Fibroblast of mammary gland (primary cell): ENCODE measurements at places on chromosomes 13 and 19.

GRCh38 chr19:4016486-4016885 lies 8.9 kb downstream of the PIAS4 start:
- no peak for DNase-seq

DNA sequence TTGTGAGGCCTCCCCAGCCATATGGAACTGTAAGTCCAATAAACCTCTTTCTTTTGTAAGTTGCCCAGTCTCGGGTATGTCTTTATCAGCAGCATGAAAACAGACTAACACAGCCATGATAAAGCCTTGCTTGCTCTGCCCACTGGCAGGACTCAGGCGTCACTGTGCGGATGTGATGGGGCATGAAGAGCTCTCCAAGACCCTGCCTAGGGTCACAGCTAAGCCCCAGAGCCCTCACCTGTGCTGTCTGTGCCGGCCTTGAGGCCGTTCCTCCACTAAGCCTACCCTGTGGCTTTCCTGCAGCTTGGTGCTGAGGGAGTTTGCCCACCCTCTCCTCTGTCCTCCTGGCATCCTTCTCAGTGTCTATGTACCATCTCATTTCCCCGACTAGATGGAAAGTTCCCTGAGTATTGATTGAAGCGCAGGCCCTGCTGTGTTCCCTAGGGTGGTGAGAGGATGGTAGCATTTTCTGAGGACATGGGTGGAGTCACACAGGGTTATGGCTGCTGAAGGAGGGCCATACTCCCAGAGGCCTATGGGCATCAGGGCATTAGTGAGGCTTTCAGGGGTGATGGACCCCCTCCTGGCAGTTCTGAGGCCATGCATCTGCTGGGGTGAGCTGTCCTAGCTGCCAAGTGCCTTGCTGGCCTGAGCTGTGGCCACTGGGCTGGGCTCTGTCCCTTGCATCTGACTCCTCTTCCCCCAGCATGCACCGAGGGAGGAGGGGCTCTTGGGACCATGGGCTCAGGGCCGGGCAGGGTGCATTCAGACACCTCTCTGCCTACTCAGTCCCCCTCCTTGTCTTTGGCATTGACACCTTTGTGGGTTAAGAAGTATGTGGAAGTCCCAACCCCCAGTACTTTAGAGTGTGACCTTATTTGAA lies 75.3 kb downstream of the TEX29 start:
- no peak for DNase-seq

DNA sequence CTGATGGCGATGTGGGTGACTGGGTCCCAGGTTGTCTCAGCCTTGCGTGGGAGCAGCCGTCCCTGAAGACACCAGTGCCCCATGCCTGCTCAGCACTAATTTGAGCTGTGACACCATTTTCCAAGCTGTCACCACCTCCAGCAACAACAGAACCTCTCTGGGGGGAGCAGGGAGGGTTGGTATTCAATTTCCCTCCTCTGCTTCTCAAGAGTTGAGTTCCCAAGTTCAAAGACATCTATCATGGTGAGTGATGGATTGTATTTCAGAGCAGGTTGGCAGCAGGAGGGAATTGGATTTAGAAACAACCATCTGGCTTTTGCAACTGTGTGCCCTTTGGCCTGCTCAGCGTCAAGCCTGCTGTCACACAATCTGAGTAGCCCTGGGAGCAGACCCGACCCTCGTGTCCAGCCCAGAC lies 46.9 kb upstream of the UQCRFS1 start:
- no peak for DNase-seq

DNA sequence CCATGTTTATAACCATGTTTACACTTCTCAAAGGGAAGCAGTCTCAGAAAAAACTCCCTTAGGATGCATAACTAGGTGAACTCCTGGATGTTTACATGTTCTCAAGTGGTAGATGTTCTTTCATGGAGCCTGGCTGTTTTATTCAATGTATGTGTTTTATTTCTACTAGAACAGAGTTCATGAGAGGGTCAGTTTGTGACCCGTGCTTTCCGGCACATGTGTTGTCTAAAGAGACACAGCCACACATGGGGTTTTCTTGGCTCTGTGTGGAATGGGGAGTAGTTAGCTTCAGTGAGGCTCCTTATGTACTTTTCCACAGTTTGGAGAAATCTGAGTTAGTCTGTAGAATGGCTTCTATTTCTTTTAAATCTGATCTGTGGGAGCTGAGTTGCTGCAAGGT lies 60.9 kb downstream of the ATP8A2 start:
- no peak for DNase-seq

GRCh38 chr19:37114001-37114400 lies 35.8 kb downstream of the ZNF420 start:
- DNase-seq: no peak

DNA sequence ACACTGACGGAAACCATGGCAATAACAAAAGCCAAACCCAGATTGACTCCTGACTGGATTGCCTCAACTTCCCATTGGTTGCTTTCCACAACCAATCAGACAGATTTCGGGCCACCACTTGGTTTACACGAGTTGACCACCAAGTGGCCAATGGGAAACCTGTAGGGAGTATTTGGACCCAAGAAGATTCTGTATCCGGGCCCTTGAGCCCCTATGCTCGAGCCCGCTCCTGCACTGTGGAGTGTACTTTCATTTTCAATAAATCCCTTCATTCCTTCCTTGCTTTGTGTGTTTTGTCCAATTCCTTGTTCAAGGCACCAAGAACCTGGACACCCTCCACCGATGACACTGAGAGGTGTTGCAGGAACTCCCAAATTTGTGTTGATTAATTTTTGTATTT lies 24.1 kb upstream of the URI1 start:
- no peak for DNase-seq

GRCh38 chr19:35756377-35757230 lies at the start of gene HSPB6:
Gene HSPB6 (minus strand): TSS chr19:35757029. CDS start chr19:35757008, 21 bp downstream.
- peak; percentile 84 for DNase-seq

GRCh38 chr19:46972311-46972710 lies 47.3 kb upstream of the NPAS1 start:
- peak; percentile 41 for DNase-seq

GRCh38 chr13:99655351-99656091 lies 154.2 kb downstream of the TM9SF2 start:
- peak; percentile 79 for DNase-seq

DNA sequence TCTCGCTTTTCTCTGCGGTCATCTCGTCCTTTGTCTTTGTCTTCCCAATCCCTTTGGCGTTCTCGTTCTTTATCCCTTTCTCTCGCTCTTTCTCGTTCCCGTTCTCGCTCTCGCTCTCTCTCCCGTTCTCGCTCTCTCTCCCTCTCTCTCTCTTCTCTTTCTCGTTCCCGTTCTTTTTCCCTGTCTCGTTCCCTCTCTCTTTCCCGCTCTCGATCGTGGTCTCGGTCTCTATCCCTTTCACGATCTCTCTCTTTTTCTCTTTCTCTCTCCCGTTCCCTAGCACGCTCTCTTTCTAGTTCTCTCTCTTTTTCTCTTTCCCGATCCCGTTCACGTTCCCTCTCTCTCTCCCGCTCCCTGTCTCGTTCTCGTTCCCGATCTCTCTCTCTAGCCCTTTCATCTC lies 77.2 kb downstream of the ZC3H13 start:
- DNase-seq: no peak

GRCh38 chr13:101291206-101291605 lies 125.1 kb downstream of the NALCN start:
- no peak for DNase-seq

DNA sequence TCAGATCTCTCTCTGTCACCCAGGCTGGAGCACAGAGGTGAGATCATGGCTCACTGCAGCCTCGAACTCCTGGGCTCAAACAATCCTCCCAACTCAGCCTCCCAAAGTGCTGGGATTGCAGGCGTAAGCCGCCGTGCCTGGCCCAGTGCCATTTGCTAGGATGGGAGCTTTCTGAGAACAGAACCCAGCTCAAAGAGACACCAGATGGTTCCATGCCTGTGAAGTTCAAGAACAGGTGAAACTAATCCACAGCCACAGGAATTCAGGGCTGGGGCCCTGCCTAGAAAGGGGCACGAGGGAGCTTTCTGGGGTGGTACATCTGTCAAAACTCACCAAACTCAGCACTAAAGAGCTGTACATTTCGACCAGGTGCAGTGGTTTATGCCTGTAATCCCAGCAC lies 4.2 kb downstream of the SLC7A9 start:
- no peak for DNase-seq

DNA sequence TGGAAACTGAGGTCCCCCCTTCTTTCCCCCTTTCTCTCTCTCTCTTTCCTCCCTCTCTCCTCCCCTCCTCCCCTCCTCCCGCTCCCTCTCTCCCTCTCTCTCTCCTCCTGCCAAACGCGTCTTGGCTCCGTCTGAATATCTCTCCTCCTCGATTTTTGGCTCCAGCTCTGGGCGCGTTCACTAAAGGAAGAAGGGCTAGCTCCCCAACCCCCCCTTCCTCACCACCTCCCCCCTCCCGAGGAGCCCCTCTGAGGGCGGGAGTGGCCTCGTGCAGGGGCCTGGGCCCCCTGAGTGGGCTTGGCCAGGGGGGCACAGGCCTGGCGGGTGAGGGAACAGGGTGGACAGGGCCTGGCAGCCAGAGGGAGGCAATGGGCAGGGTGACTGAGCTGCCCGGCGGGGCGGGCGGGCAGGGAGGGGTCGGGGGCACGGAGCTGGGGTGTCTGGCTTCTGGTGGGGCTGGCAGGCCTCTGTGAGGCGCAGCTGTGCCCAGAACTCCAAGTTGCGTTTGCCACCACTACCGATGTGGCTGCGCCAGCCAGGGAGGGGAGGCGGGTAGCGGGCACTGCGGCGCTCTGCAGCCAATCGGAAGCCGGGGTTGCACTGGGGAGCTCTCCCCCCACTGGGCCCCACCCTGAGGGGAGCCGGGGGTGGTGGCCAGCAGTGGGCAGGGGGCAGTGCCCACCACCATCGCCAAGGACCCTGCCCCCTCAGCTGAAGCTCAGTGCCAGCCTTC lies 7.1 kb downstream of the NFIX start:
- DNase-seq: peak; percentile 65

DNA sequence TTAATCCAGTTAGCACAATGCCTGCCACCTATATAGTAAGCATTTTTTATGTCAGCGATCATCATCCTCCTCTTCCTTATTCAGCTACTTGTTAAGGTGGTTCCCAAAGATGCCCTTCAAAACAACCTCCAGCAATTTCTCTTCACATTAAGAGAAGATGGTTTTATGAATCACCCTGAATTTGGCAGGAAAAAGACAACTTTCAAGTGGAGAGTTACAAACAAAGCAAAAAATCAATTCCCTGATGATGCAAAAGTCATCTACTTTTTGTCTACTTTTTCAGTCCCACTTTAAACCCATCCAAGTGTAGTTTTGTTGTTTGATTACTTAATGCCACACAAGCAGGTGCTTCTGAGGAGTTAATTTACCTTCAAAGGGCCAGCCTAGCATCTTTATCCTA lies 139.1 kb upstream of the SERP2 start:
- DNase-seq: peak; percentile 74

GRCh38 chr13:76709851-76710250 lies 176.4 kb downstream of the KCTD12 start:
- peak; percentile 37 for DNase-seq

DNA sequence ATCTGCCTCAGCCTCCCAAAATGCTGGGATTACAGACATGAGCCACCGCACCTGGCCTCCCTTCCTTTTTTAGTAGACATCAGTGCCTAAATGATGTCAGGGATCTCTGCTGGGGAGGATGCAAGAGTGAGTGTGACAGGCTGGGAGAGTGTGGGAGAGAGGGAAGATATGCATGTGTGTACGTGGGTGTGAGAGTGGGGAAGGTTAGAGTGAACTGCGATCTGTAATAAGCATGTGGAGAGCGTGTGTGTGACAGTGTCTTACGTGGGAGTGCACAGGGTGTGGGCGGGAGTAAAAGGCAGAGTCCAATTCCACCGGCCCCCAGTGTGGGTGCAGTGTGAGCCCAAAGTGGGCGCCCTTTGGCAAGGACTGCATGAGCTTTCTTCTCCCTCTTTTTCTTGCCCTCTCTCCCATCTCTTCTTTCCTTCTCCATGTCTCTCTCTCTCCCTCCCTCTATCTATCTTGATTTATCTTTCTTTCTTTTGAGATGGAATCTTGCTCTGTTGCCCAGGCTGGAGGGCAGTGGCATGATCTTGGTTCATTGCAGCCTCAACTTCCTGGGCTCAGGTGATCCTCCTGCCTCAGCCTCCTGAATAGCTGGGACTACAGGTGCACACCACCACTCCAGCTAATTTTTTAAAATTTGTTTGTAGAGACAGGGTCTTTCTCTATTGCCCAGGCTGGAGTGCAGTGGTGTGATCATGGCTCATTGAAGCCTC lies 893 bp upstream of the NPHS1 start:
- no peak for DNase-seq

DNA sequence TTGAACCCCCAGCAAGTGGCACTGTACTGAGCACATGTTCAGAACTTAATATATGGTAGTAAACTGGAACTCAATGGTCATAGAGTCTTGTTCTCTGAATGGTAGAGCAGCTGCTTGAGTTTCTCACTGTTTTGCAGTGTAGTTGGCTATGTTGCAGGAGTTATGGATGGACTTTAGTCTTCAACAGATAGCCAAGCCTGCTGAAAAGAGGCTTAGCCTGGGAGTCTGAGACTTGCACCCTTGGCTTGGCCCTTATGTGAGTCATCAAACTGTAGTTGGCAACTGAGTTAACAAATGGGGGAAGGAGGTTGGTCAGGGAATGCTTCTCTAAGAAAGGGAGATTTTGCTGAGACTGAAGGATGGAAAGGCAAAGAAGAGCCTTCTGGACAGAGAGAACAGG lies 62.5 kb downstream of the C13orf42 start:
- DNase-seq: no peak

- no peak for DNase-seq
Observed at GRCh38 chr13:59269476-59269875, 894.3 kb downstream of the DIAPH3 start.

- no peak for DNase-seq
Observed at GRCh38 chr13:29654384-29654783, 58.9 kb upstream of the SLC7A1 start.

DNA sequence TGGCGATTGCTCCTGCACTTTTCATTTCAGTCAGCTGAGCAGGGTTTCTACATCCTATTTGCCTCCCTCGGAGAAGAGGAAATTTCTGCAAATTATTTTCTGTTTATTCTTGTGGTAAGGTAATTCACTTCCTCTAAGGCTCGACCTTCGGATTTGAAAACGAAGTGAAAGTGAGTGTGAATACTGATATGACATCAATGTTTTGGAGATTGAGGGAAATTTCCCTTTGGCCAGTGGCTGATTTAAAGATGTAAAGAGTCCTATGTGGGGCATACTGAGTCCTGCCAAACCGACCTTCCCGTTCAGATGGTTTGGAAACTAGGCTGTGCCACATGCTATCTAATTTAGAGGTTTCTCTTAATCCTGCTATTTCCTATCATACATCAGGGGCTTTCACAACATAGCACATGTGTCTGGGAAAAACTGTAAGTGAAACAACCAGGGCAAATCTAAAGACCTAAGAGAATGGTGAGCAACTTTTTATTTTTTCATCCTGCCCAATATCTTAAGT lies 112.3 kb downstream of the POSTN start:
- peak; percentile 17 for DNase-seq

- DNase-seq: no peak
Observed at GRCh38 chr13:67520886-67521285, 290.8 kb upstream of the PCDH9 start.
